ENCODE measurements at places on chromosomes 7 and 10.

GRCh38 chr7:145584401-145584800 lies 532.2 kb upstream of the CNTNAP2 start:
- no peak for DNase-seq

GRCh38 chr7:15515252-15515651 lies 46.6 kb downstream of the AGMO start:
- DNase-seq: no peak

GRCh38 chr7:2774280-2774679 lies 69.8 kb downstream of the GNA12 start:
- no peak for DNase-seq

DNA sequence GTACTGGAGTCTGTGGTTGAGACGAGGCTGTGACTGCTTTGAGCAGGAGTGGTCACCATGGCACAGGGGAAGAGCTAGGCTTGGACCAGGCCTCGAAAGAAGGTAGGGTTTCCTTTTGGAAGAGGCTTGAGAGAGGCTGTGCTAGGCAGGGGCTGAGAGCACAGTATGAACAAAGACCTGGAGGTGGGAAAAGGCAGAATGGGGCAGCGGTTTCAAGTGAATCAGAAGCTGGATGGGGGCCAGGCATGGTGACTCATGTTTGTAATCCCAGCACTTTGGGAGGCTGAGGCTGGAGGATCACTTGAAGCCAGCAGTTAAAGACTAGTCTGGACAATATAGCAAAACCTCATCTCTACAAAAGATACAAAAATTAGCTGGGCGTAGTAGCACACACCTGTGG lies 65.9 kb downstream of the CLIP2 start:
- no peak for DNase-seq

- DNase-seq: no peak
Observed at GRCh38 chr7:137564677-137565076, 221.1 kb upstream of the PTN start.

DNA sequence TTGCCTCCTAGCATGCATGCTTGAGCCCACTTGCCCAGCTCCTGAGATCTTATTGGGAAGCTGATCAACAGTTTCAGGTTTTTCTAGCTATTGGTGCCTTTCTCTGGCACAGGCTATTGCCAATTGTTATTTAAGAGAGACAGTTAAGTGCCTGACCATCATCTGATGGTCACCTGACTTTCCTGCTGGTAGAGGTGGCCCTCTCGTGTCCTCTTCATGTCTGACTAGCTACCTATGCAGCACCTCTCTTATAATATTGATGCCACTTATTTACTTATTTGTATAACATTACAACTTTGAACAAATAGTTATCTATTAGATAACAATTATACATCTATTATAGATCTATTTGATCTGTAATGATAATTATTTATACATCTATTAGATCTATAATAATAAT lies 205.9 kb upstream of the SEMA3D start:
- DNase-seq: no peak

DNA sequence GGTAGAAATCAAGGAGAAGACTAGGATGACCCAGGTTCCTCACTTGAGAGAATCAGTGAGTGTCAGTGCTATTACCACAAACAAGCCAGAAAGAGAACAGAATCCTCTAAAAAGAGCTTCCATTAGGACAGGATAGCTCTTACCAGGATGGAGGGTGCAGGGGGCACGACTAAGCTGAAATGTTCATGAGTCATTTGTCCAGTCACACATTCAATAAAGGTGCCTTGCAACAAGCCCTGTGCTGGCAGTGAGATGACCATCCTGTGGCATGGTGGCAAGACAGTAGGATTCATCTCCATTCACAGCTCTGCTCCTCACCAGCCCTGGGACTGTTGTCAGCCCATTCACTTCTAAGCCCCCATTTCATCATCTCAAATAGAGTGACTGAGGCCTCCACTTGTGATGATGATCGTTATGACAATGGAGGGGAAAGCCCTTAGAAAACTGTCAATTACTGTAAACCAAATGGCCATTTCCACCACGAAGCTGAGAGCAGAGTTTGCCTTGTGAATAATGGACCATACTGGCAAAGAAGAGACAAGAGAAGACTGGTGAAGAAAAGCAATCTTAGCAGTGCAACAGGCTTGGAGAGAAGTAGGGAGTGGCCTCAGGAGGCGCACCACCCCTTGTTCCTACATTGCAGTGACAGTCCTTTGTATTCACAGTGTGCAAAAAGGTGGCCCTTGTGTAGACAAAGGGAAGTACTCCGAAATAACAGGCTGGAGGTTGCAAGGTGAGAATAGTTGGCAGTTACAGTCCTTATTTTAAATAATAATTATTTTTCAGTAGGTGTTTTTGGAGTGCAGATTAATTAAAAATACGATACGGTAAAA lies 9.0 kb upstream of the WIPF3 start:
- DNase-seq: no peak

GRCh38 chr10:44752451-44753441 lies 158.4 kb upstream of the TMEM72 start:
- no peak for DNase-seq

DNA sequence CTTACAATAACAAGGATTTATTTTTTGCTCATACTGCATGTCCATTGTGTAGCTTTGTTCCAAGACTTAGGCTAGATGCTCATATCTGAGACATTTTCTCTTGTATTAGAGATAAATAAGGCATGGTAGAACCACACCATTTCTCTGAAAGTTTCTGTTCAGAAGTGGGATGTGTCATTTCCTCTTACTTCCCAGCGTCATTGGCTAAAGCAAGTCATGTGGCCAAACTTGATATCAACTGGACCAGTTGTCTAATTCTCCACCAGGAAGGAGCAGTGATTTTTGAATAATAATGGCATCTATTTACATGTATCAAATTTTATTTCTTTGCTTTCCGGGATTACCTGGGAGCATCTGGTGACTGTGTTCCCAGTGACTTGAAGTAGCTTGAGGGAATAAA lies 38.3 kb downstream of the AHCYL2 start:
- no peak for DNase-seq

DNA sequence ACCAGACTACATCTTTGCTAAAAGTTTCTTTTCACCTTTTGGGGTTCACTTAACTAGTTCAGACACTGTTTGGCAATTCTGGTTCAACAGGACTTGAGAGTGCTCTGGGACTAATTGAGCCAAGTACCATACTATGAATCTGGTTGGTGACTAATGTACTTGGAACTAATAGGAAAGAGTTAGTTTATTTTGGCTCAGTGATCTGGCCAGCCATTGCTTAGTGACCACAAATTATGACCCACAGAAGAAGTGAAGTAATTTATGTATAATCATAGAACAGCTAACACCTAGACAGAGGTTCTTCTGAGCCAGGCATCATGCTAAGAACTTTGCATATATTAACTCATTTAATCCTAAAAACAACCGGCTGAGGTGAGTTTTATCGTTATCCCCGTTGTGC lies 126.5 kb upstream of the JCAD start:
- no peak for DNase-seq

DNA sequence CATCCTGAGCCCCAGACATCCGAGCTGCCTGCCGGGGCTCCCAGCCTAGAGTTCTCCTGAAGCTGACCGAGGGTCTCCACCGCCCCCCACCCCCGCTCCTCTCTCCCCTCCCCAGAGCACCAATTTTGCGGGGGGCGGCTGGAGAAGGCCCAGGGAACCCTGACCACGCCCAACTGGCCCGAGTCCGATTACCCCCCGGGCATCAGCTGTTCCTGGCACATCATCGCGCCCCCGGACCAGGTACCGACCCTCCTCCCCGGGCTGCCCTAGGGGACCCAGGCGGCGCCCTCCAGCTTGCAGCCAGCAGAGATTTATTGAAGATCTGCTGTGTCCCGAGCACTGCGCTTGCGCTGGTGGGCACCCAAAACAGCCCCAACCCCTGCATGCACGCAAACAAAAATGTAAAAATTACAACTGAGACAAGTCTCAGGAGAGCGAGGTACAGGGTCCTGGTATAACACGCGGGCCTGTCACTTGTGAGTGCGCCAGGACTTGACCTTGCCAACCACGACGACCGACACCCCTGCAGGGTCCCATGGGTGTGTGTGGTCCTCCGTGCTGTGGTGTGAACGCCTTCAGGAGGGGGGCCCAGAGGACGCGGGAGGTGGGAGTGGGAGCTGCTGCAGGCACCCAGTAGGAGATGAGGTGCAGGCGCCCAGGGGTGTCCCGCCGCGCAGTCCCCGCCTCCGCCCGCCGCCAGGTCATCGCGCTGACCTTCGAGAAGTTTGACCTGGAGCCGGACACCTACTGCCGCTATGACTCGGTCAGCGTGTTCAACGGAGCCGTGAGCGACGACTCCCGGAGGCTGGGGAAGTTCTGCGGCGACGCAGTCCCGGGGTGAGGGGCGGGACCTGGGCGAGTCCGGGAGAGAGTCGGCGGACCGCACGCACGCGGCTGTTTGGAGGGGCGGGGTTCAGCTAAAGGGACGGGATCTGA lies 3.1 kb downstream of the PCOLCE start:
- no peak for DNase-seq

DNA sequence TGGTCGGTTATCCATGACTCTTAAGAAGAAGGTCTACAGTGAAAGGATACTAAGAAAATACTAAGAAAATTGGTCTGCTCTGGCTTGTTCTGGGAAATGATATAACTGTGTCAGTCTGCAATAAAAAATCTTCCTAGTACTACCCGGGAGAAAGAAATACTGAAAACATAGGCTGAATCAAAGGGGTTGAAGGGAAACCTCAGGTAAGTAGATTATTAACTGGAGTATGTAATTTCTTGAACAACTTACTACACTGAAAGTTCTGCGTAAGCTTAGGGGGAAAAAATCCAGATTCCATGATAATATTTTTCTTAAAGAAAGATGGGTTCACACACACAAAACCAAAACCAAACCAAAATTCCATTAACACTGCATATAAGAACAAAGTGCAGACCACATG lies 143.3 kb downstream of the KMT2E start:
- no peak for DNase-seq

DNA sequence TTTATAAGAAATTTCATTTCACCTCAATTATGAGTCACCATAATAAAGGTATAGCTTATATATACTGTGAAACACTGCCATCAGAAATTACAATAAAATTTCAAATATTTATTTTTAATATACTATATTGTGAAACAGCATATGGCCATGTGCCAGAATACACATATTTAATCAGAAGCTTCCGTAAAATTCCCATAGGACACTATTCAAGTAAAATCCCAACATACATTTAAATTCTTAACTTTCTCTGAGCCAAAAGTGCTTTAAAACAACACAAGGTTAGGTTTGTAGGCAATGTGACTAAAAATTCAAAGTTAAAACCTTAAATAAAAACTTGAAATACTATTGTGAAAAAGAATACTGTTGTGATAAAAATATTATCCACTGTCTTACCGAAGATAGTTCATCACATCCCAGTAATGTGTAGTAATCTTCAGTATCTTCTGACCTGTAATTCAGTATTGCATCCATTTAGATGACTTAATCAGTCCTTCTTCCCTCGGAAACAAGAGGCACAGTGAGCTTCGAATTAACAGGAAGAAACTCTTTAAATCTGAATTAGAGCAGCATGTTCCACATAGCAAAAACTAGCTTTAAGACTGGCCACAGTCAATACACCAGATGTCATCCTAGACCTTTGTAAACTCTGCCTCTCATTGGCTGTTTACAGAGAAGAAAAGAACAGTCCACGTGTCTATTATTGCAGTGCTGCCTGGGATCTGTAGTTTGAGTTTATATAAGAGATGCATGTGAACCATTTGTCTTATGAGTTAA lies at the start of gene DNAJC12:
TSS of gene DNAJC12 (minus strand) at position 648 of the 774 bp plus-strand sequence. CDS start at position 471, 177 bp downstream.
- DNase-seq: peak; percentile 53

- peak; percentile 60 for DNase-seq
Observed at GRCh38 chr7:146720195-146720594, 603.6 kb downstream of the CNTNAP2 start.

- no peak for DNase-seq
Observed at GRCh38 chr10:8534096-8534495, 479.6 kb downstream of the GATA3 start.

GRCh38 chr7:140142031-140142430 lies 34.8 kb downstream of the KDM7A start:
- no peak for DNase-seq

DNA sequence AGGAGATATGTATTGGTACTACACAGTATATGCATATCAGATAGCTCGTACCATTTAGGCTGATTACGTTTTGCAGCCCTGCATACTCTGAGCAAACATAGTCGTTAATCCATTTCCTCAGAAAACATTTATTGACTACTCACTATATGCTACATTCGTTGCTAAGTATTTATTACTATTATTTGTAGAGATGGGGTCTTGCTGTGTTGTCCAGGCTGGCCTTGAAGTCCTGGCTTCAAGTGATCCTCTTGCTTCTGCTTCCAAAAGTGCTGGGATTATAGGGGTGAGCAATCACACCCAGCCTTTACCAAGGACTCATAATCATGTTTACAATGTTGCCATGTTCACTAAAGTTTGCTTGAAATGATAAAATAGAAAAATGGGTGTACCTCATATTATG lies 174.7 kb downstream of the ARL4A start:
- no peak for DNase-seq

- DNase-seq: no peak
Observed at GRCh38 chr10:50216418-50216817, 34.9 kb downstream of the ASAH2 start.

DNA sequence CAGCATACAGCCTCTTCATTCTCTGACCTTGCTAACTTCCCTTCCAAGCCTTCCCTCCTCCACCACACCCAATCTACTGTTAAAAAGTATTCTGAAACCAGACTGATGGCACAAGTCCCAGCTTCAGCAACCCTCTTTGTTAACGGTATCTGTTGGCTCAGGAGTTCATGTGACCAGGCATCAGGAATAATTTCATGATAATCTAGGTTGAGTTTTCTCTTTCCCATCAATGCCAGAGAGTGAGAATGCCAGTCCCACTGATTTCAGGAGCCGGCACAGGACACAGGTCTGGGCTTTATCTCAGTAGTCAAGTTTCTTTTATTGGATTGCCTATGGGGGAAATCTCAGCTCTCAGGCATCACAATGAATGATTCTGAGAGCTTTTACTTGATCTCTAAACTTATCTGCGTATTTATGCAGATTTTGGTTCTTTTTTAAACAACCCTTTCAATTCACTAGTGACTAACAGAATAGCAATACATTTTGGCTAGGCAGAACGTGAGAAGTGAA lies 231.0 kb upstream of the LYZL1 start:
- DNase-seq: no peak

- DNase-seq: peak; percentile 76
Observed at GRCh38 chr7:140640727-140641523, at the start of gene DENND2A. TSS of gene DENND2A (minus strand) at chr7:140640813. CDS start at chr7:140602397, 38,416 bp downstream.

DNA sequence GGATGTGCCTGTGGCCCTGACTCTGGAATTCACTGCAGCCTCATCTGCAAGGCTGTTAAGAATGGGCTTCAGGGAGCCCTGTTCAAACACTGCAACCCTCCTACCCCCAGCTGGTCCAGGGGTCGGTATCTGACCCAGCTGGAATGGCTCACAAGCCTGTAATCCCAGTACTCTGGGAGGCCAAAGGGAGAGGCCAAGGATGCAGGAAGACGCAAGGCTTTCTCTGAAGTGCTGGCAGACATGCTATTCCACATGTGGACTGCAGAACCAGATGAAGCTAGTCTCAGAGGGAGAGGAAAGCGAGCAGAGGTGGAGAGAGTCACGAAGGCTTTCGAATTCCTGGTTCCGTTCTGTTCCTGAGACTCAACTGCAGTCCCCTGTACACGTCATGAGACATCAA lies 45.0 kb downstream of the ESYT2 start:
- no peak for DNase-seq

GRCh38 chr7:152342796-152343195 lies 93.0 kb downstream of the KMT2C start:
- no peak for DNase-seq

Data from NCI-H2081 (cell line).